Stimulated activated CD8-positive, alpha-beta memory T cell treated with anti-CD3 and anti-CD28 coated beads, Interleukin-4, amount 100 ng/mL, for 1 hour (primary cell): ENCODE measurements at places on chromosomes 6 and 20.

- DNase-seq, result no peak
Measured at GRCh38 chr6:149261364-149262040, 56.0 kb upstream of the TAB2 start.

- no peak for DNase-seq
Measured at GRCh38 chr6:165679326-165679725, 16.3 kb upstream of the PDE10A start.

- no peak for DNase-seq
Measured at GRCh38 chr20:19743640-19743995, 14.4 kb upstream of the RIN2 start.

DNA sequence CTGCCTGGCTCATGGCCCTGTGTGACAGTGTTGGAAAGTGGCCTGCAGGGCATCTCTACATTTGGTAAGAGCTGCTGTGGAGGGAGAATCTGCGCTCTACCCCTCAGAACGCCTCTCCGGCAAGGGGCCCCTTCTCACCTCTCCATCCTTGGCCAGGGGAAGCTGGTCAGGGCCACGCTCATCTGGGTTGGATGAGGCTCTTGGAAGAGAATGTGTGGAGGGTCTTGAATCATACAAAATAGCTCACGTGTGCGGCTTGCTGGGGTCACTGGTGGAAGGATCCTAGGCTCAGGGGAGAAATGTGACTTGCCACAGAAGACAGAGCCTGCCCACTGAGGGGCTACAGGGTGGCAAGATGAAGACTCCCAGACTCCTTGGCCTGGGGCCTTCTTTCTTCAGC, 105.0 kb downstream of the SCML4 start:
- DNase-seq, result no peak

GRCh38 chr6:36574679-36575078, 19.5 kb upstream of the SRSF3 start:
- DNase-seq, result no peak

DNA sequence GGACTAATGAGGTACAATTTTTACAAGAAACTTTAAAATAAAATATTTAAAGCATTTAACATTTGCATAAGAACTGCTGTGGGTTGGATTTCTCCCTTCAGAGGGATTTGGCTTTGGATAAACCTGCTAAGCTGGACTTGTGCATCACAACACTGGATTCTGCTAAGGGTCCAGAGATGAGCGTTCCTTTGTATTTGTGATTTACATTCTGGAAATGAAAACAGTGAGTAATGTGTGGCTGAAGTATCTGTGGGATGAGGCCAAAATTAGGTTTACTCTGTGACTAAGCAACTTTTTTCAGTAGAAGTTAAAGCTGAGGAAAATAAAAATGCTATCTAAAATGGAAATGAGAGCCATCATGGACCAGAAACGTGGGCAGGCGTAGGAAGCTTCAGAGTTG, 494.3 kb downstream of the EPM2A start:
- no peak for DNase-seq

GRCh38 chr6:141498977-141499376, 633.7 kb upstream of the GJE1 start:
- DNase-seq, result no peak

GRCh38 chr20:34473262-34473883, 42.8 kb upstream of the DYNLRB1 start:
- DNase-seq, result no peak

- no peak for DNase-seq
Measured at GRCh38 chr20:62357681-62358080, 9.4 kb downstream of the LAMA5 start.

- DNase-seq, result no peak
Measured at GRCh38 chr6:116847227-116847626, 18.3 kb upstream of the GPRC6A start.

DNA sequence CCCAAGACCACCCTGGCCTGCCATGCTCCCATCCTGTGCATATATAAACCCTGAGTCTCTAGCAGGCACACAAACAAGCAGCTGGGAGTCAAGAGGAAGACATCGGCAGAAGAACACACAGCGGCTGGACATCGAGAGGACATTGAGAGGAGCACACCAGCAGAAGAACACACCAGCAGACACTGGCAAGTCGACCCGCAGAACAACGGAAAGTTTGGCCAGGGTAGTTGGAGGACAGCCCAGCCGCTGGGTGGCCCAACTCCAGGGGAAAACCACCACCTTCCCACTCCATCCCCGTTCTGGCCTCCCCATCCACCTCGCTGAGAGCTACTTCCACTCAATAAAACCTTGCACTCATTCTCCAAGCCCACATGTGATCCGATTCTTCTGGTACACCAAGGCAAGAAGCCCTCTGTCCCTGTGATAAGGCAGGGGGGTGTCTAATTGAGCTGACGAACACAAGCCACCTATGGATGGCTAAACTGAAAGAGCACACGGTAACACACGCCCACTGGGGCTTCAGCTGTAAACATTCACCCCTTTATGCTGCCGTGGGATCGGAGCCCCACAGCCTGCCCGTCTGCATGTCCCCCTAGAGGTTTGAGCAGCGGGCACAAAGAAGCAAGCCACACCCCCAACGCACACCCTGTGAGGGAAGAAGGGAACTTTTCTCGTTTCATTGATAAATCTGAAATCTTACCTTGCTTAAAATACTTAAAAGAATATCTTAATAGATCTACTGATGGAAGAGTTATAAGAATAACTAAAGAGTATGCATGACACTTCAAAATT, 13.8 kb downstream of the TMX4 start:
- no peak for DNase-seq

DNA sequence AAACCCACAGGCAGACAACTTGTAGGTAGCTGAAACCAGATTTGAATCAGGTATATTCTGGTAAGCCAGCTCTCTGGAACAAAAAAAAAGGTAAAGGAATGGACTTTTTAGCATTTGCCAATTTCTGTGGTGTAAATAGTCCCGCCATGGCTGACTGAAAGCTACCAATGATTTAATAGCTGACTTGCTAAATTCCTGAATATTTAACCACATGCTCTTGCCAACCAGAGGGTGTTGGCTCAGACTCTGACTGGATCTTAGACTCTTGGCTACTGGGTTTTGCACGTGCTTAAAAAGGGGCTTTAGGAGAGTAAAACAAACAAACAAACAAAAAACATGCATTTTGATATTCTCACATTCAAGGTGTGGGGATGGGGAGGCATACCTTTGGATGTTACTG, 600.0 kb upstream of the CDH4 start:
- DNase-seq, result no peak
